ENCODE measurements at places on chromosomes 5 and 9.

- no peak for DNase-seq
Observed at GRCh38 chr5:65722575-65723403, 784 bp downstream of the NLN start.

- no peak for DNase-seq
Observed at GRCh38 chr5:43627028-43627427, 24.0 kb downstream of the NNT start.

- no peak for DNase-seq
Observed at GRCh38 chr5:30747412-30747811, 446.1 kb upstream of the CDH6 start.

DNA sequence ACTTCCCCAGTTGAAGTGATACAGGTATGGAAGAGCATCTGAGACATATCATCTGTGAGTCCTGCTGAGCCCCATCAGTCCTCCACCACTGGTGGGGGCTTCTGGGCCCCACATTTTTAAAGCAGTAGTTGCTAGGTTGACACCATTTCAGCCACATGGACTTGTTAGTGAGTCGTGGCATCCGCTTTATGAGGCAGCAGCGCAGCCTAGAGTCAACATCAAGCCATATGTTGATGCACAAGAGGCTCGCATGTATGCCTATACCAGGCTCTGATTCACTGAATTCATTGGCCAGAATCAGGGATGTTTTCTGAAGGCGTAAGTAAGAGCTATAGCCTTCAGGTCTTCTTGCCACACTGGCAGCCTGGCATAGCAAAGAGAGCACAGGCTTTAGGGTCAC, 26.8 kb downstream of the ZNF346 start:
- no peak for DNase-seq

- DNase-seq, result no peak
Observed at GRCh38 chr5:158769696-158770095, 330.0 kb downstream of the EBF1 start.

DNA sequence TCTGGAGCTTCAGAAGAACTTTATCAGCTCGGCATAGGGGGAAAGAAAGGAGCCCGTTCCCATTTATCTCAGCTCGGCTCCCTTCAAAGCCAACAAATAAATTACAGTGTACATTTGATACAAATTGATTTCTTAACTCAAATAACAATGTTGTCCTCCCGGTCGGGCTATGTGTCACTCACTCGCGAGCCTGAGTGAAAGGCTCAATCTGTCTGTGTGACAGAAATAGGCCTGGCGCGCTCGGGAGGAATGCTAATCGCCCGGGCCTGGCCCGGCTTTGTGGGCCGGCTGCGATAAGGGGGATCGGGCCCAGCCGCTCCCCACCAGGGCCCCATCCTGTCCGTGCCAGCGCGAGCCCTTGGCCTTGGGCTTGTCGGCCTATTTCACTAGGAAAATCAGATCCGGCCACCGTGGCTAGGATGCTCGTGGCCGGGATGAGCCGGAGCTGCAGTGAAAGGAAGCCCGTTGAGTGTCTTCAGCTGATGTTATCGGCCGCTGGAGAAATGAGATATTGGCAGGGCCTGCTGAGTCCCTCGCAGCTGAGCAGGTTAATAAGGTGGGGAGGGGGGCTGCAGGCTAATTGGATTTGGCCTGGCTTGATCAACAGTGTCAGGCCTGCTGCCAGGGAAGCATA, 258.7 kb downstream of the IRX1 start:
- no peak for DNase-seq

- no peak for DNase-seq
Observed at GRCh38 chr5:155938051-155938450, 388.9 kb upstream of the SGCD start.

DNA sequence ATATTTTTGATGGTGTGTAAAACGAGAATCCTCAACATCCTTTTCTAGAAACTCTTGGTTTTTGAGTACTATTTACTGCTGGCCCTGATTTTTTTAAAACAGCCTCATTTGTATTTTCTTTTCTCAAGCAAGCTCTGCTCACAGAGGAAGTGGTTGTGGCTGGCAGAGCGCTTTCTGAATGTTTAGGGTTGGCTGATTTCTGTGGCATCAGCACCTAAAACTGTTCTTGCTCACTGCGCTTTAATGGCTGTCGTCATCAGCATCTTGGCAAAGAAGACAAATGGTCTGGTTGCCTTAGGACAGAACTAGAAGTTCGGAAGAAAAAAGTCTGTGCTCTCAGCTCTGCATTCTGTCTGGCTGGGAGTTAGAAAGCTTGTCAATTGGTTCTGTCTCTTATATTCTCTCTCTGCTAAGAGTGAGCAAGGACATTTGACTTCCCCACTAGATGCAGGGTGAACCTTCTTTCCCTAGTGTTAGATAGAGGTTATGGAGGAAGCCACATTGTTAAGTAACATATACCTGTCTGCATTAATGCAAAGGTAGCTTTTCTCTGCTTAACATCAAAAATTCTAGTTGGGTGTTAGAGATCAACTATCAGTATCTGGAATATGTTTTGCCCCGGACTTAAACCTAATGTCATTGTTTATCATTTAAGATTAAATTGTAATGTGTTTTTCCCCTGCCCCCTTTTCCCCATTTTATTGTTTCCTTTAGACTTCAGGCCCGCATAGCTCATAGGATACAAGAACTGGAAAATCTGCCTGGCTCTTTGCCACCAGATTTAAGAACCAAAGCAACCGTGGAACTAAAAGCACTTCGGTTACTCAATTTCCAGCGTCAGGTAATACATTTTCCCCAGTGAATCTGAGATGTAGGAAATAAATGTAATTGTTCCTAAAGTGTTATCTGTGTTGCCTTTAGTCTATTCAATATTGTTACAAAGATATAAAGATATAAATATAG, 39.0 kb downstream of the SMARCA2 start:
- peak; percentile 43 for DNase-seq

GRCh38 chr5:23139338-23140171, 286.4 kb upstream of the CDH12 start:
- DNase-seq, result no peak

DNA sequence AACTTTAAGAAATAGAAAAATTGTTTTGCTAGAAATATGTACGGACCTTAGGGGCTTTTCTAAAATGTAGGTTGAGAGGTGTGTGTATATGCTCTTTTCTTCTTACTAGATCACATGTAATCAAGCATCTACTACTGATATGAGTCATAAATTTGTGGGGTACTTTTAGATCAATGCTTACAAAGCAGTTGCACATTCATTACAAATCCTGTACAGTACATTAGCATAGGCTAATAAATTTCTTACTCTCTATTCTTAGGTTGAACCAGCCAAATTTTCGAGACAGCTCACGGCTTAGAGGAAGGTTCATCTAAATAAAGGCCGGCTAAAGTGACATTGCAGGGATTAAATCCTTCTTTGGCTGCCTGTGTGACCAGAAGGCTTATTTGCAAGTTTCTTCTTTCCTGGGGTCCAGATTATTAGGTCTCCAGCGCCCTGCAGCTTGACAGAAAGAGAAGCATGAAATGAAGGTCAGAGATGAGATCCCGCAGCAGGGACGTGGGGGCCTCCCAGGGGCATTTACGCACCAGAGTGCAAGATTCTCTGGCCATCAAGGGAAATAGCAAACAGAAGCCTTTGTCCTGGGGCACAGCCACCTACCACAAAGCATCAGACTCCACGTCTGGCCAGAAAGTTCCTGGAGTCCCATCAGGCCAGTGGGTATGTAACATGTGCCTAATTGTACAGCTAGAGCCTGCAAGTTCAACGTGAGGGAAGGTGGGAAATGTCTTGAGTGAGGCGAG, 53.0 kb downstream of the NIM1K start:
- DNase-seq, result no peak

GRCh38 chr5:138647261-138647788, 72.1 kb upstream of the HSPA9 start:
- DNase-seq, result no peak

DNA sequence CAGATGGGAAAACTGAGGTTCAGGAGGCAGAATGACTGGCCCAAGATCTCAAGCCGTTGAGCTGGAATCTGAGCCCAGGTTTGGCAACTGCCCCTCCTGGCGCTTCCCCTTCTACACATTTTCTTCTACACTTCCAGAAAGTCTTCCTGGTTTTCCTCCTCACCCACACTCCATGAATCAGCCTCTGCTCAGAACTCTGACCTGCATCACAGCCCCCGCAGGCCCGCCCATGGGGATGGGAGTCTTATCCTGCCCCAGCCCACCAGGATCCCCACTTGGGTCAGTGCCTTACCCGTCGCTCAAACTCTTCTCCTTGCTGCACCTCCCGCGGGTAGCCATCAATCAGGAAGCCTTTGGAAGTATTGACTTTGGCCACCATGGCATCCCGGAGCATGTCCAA, 5.9 kb downstream of the AK1 start:
- DNase-seq, result no peak

GRCh38 chr5:136032564-136032963, 3.8 kb downstream of the TGFBI start:
- no peak for DNase-seq

DNA sequence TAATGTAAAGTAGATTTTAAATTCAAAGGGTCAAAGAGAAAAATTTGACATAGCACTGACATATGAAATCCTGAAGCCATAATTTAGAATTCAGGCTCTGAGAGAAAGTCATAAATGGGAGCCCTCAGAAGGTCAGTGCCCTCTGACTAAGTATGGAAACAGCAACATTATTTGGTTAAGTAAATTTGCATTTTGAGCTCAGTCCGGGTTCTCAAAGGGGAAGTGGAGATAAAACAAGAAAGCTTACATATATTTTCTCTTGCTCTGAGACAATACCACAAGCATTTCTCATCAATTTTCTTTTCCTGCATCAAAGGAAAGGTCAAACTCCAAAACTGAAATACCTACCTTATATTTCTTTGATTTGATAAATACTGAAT, 348.0 kb downstream of the SEMA5A start:
- DNase-seq, result no peak

- DNase-seq, result no peak
Observed at GRCh38 chr5:59838067-59838466, 55.5 kb downstream of the PDE4D start.

DNA sequence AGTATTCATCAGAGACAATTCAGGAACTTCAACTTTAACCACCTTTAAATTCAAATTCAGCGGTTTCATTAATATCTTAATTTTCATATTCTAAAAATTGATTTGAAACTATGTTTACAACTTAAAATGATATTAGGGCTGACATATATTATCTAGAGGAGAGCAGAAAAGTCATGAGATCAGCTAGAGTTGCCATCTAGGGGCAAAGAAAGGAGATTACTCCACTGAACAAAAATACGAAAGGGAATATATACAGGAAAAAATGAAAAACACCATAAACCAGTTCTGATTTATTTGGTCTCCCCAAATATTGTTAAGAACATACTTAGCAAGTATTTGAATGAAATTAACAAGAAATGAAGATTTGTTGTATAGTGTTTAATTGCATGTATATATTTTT, 946.3 kb downstream of the DTWD2 start:
- no peak for DNase-seq

DNA sequence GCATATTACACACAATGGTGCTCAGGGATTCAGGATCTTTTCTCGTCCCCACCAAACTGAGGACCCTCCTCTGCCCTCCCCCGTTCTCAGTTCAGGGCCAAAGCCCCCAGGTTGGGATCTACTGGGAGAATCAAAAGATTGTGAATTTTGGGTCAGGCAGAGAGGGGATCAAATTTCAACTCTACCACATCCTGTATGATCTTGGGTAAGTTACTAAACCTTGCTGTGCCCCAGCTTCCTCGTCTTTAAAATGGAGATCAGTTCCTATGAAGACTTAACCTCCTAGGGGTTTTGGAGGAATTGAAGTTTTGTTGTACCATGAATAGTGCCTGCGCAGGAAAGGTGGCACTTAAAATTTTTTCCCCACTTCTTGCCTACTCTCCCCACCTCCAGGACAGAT, 62.4 kb downstream of the RAI14 start:
- DNase-seq, result no peak

DNA sequence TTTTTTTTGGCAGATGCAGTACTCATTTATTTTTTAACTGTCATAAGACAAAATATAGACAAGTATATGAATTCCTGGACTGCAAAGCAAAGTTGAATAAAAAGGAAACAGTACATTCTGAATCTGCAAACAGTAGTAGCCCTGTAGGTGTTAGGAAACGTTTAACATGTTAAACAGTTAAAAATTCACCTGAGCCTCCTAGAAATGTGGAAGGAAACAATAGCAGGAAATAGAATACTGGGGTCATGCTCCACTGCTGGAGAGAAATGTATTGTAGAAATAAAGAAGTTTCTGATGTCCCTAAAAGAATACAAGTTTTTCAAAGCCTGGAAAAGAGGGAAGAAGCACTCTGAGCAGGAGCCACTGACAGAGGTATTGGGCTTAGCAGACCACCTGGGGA, 866.0 kb downstream of the PTPRD start:
- DNase-seq, result no peak

DNA sequence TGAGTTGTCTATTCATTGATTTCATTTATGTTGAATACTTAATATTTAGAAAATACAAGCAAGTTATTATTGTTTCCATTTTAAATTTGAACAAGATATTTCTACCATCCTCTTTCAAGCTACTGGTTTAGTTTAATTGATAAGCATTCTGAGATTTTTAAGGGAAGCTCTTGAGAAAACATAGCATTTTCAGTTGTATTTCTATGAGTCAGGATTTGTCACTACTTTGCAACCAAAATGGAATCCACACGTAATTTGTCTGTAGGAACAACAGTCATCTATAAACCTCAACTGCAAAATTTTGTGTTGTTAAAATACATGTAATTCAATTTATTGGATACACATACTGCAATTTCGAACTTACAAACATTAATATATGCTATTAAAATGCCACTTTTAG, 74.0 kb downstream of the PRR16 start:
- no peak for DNase-seq

GRCh38 chr9:133928248-133928764, 63.8 kb downstream of the VAV2 start:
- no peak for DNase-seq

DNA sequence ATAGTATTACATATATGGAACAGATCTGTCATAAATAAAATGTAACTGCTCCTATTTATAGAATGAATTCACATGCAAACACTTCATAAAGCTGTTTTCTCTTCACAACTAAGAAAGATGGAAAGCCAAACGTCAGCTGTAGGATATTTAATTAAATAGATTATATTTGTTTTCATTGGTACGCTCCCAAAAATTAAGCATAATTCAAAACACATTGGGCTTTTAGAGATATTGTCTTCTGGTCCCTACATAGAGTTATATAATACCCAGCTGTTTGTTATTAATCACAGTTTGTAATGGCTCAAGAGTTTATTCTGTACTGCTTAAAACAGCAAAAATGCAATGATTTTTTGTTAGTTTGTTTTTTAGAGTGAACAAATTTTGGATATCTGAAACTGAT, 61.2 kb downstream of the MRPS30 start:
- no peak for DNase-seq

Measured in stimulated activated CD4-positive, alpha-beta T cell treated with anti-CD3 and anti-CD28 coated beads, Interleukin-2, amount 100 ng/mL, for 48 hours (primary cell).